ENCODE measurements at places on chromosomes 2 and 18. TPM values are rescaled to one million over a fixed set of nuclear protein-coding genes. Genes with fewer than 3 reads are reported as not detected.

HDAC4 gene
- 44.9 TPM for total RNA-seq

KANSL1L gene
- total RNA-seq = 14.6 TPM

FBLN7 gene
- total RNA-seq = 5.3 TPM

- DNase-seq = no peak
Measured at GRCh38 chr2:43460174-43460546, 135.7 kb downstream of the THADA start.

DNA sequence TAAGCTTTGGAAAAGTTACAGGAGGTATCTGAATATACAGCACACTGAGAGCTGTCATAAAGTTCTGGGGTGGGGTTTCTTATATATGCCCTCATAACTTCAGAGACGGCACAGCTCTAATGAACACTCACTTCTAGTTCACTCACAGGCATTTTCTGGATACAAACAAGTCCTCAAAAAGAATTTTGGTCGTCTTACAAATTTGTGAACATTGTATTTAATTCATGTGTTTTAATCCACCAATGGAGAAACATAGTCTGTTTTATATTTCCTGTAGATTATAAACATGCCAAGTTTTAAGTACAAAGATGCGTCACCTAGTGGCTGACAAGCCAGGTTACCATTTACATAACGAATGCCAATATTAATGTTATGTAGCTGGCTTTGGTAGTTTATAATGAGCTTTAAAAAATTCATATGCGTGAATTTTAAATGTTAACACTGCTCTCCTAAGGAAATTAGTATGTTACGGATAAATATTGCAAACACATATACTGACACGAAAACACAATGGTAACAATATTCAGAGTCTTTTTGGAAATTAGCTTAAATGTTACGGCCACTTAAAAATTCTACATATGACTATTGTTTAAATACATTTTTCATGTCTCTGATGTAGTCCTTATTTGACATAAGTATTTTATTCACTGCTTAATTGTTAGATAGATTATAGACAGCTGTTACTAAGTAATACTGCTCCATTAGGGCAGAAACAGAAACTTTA lies 2.5 kb downstream of the COL3A1 start:
- DNase-seq = no peak

- DNase-seq = no peak
Measured at GRCh38 chr2:26885651-26886329, 37.9 kb downstream of the DPYSL5 start.

- no peak for DNase-seq
Measured at GRCh38 chr2:231372326-231372725, 23.2 kb upstream of the B3GNT7 start.

- DNase-seq = no peak
Measured at GRCh38 chr18:75365837-75366236, 61.7 kb downstream of the SMIM21 start.

- no peak for DNase-seq
Measured at GRCh38 chr2:172438741-172439508, 11.5 kb downstream of the ITGA6 start.

DNA sequence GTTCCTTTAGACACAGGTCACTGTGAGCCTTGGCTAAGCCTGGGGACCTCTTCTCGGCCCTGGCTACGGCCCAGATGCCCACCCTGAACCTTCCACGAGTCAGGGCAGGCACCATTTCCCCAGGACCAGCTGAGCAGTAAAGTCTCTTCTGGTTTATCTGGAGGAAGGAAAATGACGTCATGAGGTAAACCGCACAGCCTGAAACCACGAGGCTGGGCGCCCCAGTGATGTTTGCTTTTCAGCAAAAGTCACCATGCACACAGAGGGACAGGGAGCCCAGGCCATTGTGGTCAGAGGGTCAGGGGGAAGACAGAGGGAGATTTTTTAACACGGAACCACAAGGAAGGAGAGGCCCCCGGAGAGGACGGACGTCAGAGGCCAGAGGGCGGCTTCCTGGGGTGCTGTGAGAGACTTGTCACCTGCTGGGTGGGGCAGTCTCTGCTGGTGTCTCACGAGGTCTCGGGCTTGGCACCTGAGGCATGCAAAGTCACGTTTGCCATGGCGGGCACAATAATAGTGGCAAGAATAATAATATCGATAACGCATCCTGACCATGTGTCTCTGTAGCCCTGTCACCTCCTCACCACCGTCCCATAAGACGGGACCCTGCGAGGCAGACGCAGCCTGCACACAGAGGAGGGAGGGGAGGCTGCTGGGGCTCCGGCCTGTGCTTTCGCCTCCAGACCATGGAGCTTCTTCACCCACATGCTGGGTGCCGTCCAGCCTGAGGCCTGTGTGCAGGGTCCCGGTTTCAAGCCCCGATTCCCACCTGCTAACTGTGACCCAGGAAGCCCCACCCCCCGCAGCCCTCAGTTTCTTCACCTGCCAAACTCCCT lies 33.2 kb upstream of the FOSL2 start:
- DNase-seq = no peak

GRCh38 chr2:175476374-175476773 lies 294.9 kb upstream of the ATP5MC3 start:
- DNase-seq = no peak

DNA sequence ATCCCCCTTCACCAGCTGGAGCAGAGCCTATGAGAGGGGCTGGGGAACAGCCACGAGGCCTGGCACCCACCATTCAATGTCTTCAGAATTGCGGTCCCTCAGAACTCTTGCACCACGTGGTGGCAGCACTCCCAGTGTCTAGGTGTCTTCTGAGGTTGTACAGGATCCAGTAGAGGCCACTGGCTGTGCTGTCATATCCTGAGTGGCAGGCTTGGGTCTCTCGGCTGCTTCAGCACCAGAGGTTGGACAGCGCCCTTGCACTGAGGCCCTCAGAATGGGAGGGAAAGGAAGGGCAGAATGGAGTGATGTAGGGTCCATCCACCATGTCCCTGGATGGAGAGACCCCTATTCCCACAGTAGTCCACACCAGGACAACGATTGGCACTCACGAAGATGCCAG lies 112.0 kb upstream of the TEKT4 start:
- DNase-seq = no peak

- no peak for DNase-seq
Measured at GRCh38 chr2:21633911-21634310, 510.1 kb downstream of the TDRD15 start.

DNA sequence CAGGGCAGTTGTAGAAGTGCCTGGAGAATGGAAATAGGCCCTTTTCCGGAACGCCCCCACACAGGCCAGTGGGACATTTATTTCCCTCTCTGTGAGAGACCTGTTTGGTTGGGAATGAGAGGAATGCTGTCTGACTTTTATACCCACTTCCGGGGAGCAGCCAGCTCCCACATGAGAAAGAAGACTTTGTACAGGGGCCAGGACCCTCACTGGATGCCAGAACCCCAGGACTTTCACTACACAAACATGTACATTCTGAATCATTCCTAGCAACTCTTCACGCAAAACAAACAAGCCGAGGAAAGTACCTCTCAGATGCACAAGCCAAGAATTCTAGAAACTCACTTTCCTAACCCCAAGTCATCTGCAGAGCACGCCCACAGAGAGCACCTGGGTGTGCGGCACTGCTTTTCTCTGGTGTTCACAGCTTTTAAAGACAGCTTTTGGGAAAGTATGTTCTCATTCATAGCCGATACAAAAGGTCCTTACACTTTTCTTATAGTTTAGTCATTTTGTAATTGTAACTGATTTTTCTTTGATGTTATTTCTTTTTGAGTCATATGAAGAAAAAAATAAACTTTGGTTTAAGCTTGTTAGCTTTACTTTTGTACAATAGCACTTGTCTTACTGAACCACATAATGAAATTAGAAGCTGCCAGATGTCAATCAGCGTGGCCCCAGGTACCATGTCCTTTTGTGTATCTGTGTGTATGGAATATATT lies 856.1 kb upstream of the ID2 start:
- no peak for DNase-seq

- no peak for DNase-seq
Measured at GRCh38 chr2:98034745-98035144, 39.0 kb upstream of the TMEM131 start.

- no peak for DNase-seq
Measured at GRCh38 chr18:63137999-63138435, 181.6 kb downstream of the BCL2 start.

DNA sequence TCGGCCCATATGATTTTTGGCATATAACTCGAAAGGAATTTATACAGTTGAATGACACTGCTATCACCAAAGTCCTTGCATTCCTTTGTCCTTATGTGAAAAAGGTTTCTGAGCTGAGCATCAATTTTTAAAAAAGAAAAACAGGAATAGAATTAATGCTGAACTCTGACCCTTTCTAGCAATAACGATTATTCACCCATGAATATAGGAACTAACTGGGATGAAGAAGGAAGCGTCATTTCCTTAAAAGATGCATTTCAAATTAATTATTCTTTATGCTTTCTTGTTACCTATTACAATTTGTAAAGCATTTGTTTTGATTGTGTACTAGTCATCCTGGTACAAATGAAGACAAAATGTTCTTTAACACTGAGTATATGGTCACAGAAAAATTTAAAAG lies 19.3 kb downstream of the TMEM247 start:
- DNase-seq = no peak

- DNase-seq = no peak
Measured at GRCh38 chr2:151760139-151760650, 25.9 kb upstream of the NEB start.

DNA sequence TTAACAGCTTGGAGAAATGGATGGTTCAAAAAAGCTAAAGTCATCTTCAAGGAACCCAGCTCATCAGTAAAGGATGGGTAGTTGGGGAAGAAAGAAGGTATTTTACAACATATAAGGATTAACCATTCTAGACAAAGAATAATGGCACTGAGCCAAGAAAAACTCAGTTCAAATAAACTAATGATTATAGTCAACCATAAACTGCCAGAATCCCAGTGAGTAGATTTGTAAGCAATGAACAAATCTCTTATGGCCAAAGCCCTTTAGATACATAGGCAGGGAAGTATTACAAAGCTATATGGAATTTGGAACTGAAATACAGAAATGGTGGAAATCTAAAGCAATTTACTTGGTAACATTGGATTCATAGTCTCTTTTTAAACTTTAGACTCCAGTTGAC lies 92.4 kb upstream of the ZFP36L2 start:
- DNase-seq = no peak
